ENCODE measurements at places on chromosomes 3 and 15. TPM values are rescaled to one million over a fixed set of nuclear protein-coding genes. Genes with fewer than 3 reads are reported as not detected.

EFHB gene
- not detected for total RNA-seq

CNTN4 gene
- 2.6 TPM for total RNA-seq

TMEM45A gene
- 33.6 TPM for total RNA-seq

SATB1 gene
- 8.8 TPM for total RNA-seq

DOCK3 gene
- total RNA-seq: 0.22 TPM

MESP1 gene
- total RNA-seq: under 0.01 TPM

ADAMTS9 gene
- total RNA-seq: 18.8 TPM

NAALADL2 gene
- 2.7 TPM for total RNA-seq

GPR149 gene
- total RNA-seq: not detected

All from placental pericyte (primary cell).